NCI-H345 (cell line): ENCODE measurements at places on chromosomes 5 and 9.

GRCh38 chr5:98794414-98795080 is 21.1 kb downstream of the RGMB start:
- DNase-seq = no peak

GRCh38 chr9:9847750-9848149 is 765.1 kb downstream of the PTPRD start:
- DNase-seq = no peak

GRCh38 chr5:8019719-8020218 is 150.8 kb downstream of the MTRR start:
- no peak for DNase-seq

DNA sequence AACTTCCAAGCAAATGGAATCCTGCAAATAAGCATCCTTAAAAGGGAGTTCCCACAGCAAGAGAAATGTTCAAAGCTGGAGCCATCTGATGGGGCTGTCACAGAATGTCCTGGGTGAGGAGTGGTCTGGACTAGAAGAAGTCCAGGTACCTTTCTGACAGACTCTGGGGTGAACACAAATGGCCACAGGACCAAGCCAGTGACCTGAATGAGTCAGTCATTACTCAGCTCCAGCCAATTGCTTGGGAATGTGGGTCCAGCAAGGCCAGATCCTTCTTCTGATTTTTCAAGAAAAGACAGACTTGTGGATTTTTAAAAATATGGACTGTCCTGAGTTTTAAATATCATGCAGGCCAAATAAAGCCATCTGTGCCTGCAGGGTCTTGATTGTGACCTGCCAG is 30.1 kb downstream of the GALNT10 start:
- DNase-seq = no peak

- no peak for DNase-seq
These were observed 478.6 kb upstream of the C9orf72 start for GRCh38 chr9:28051559-28052503.

- DNase-seq = no peak
These were observed 6.0 kb downstream of the F2RL2 start for GRCh38 chr5:76617229-76617628.

GRCh38 chr9:22469928-22470544 is 23.4 kb downstream of the DMRTA1 start:
- peak; percentile 69 for DNase-seq

GRCh38 chr5:145408048-145408341 is 427.1 kb downstream of the PRELID2 start:
- no peak for DNase-seq

DNA sequence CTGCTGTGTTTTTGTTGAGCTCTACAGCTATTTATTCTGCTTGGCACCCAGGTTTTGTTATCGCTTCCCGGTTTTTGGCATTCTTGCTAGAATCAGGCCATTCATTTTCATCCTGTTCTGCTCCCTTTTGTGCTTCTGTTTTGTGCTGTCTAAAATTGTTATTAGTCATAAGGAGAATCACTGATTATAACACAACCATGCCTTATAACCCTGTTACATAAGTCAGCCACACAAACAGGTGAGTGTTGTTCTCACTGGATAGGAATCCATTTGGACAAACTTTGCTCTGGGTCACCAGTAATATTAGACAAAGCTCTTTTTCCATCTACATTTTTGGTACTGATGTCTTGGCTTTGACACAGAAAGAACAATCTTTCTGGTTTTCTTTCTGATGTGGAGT is 622.8 kb downstream of the PSAT1 start:
- DNase-seq = no peak

GRCh38 chr9:138114501-138115245 is 237.1 kb downstream of the CACNA1B start:
- no peak for DNase-seq

- DNase-seq = no peak
These were observed 98.6 kb downstream of the GIN1 start for GRCh38 chr5:103021314-103021713.

DNA sequence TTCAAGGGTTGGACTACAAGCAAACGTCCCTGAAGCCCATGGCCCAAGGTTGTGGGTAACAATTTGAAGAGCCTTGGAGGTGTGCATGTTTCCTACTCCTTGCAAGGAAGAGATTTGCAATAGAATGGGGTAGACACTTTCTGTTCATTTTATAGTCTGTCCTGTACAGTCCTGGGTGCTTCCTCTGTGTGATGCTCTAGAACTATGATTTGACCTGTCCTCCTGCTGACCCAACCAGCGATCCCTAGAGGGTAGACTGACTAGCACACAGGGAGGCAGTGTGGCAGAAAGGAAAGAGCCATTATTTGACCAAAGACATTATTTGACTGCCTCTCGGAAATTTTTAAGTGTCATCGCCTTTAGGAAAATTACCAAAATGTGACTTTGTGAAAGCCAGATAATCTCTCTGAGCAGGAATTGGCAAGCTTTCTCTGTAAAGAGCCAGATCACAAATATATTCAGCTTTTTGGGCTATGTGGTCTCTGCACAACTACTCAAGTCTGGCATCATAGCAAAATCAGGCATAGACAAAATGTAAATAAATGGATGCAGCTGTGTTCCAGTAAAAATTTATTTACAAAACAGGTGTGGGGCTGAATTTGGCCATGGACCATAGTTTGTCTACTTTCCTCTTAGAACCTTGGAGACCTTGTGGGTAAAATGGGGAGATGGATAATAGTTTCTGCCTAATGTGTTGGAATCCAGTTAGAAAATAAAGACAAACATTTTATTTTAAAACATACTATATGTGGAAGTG is 106.8 kb downstream of the DMRT2 start:
- no peak for DNase-seq

- no peak for DNase-seq
These were observed 604.1 kb downstream of the TAF11L14 start for GRCh38 chr5:18238321-18238720.
